ENCODE measurements at places on chromosomes 5 and 9. TPM values are rescaled to one million over a fixed set of nuclear protein-coding genes. Genes with fewer than 3 reads are reported as not detected.

The SLC34A3 gene
- total RNA-seq, result not detected

DNA sequence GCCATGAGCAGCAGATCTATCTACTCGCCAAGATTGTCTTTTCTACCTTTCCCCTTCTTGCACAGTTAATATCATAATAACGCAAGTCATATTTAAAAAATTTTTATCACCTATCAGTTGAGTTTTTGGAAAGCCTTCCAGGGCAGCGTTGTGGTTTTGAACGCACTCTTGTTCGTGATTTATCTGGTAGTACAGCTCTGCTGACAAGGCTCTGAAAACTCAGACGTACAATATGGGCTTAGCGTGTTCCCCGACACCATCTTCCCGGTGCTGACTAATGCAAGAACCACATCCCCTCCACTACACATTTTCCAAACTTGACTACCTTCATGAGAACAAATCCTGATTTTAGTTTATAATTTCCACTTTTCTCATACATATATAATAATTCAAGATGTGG, 1.6 kb upstream of the NFIL3 start:
- no peak for DNase-seq

DNA sequence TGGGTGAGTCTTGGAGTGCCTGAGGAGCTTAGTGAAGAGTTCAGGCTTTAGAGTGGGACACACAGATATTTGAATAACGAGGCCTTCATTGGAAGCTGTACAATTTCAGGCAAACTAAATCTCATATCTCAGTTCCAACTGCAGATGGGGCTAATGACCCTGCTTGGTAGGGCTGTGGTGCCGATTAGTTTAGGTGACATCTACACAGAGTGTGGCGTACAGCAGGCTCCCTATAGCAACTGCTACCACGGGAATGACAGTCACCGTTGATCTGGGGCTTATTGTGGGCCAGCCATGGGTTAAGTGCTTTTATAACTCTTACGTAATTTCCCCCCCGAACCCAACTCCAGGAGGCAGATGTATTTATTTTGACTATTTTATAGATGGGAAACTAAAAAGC, 70.8 kb downstream of the FAT2 start:
- no peak for DNase-seq

DNA sequence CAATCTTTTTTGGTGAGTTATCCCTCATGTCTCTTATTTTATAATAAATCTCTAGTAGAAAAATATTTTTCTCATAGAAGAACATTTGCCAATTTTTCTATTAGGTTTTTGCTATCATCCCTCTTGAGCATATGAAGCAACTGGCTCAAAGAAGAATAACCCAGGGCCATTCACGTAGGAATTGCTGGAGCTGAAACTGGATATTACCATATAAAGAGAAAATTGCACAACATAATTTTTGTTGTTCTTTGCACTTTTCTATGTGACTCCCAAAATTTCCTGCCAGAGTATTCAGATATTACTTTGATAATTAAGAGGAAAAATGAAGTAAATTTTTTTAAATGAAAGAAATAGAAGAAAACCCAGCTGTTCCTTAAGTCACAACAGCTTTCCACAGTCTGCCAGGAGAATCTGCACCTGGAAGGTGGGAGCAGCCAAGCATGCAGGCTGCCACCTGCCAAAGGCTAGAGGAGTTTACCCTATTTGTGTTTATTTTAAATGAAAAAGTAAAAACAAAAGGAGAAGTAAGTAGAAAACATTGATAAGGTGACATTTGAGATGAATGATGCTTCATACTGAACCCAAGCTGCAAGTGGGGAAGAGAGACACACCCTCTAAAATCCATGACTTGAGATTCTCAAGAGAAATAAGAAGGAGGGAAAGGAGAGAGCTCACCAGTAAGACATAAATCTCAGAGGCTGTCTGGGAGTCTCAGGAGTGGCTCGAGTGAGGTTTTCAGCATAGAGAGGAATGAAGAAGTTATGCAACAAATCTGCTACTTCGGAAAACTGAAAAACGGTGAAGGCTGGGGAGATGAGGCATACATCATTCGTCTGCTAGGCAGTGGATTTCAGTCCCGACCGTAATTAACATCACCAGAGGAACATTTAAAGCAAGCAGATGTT, 31.5 kb upstream of the FREM1 start:
- DNase-seq, result no peak

- DNase-seq, result peak; percentile 41
Measured at GRCh38 chr5:1011741-1012312, 3.2 kb downstream of the NKD2 start.

- no peak for DNase-seq
Measured at GRCh38 chr5:137611011-137611580, 112.0 kb upstream of the SPOCK1 start.

GRCh38 chr9:23771746-23772384, 54.2 kb downstream of the ELAVL2 start:
- no peak for DNase-seq

The SPATA6L gene
- 16.3 TPM for total RNA-seq

- DNase-seq, result no peak
Measured at GRCh38 chr5:82338771-82339373, 60.7 kb upstream of the RPS23 start.

GRCh38 chr5:105953616-105954015, 1717.1 kb downstream of the EFNA5 start:
- DNase-seq, result no peak

DNA sequence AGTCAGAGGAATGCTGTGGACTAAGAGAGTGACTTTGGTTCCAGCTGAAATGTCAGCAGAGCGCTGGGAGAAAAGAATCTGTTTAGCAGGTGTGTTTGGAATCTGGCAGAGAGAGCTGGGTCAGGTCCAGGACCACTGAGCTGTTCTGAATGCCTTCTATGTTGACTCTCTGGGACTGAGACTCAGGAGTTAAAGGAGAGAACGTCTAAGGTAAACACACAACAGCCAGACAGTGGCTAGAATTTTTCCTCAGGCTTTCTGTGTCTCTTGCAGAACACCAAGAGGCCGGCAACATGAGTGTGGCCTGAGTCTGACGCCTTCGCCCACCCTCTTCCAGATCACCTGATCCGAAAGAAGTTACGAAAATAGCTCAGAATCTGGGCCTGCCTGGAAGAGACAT, 107.2 kb upstream of the ZNF462 start:
- no peak for DNase-seq

DNA sequence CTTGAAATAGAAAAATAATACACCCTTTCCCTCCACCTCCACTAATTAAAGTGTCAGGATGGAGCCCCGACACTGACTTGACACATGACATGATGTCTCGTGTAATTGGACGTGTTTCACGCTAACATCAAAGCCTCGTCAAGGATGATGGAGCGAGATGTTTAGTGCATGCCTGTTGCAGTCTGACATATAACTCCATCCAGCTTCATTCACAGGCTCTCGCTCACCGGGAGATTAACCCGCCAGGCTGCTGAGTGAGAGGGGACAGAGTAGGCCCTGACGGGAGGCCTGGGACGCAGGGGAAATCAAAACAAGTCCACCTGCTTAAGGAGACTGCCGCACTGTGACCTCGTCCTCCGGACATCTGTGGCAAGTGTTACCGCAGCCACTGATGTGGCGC, 263.5 kb downstream of the SLIT3 start:
- no peak for DNase-seq

The GPRIN1 gene
- total RNA-seq, result 1.4 TPM

The IL4 gene
- total RNA-seq, result not detected

- DNase-seq, result no peak
Measured at GRCh38 chr5:44178414-44178813, 210.8 kb downstream of the FGF10 start.

DNA sequence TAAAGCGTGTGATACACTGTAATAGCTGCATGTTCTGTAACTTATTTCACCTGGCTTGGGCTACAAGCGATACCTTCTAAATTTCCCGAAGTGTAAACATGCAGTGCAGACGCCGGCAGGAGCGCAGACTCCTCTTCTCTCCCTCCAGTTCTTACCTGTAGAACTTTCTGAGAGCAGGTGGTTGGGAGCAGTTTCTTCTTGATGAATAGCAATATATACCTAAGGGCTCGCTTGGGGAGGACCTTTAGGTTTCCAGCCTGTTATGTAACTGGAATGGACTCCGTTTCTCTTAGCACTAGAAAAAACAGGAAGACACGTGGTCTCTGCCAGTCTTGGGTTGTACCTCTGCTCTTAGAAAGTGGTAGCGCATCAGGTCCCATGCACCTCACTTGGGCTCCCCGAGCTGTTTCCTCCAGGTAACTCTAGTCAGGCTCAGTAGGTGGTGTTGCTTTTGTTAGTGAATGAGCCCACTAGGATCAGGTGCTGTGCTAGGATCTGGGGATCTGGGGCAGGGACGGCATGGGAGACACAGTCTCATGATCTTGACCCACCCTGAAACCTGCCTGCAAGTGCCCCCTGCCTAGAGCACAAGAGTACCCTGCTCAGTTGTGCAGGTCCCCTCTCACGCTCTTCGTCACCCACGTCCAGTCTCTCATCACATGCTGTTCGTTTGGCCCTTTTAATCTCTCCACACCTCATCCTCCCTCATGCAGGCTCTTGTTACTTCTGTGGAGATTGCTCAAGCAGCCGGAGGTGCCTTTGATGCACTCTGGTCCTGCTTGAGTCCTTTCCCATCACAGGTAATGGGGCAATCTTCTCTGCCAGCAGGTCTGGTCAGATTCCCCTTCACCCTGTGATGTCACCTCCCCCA, 2.8 kb downstream of the TENT4A start:
- DNase-seq, result no peak

GRCh38 chr5:124546643-124547042, 199.8 kb downstream of the ZNF608 start:
- no peak for DNase-seq

GRCh38 chr9:659286-659685, 182.2 kb upstream of the DMRT1 start:
- no peak for DNase-seq

The KCNV2 gene
- not detected for total RNA-seq

GRCh38 chr5:80754900-80755299, 100.1 kb upstream of the DHFR start:
- no peak for DNase-seq

GRCh38 chr5:43227655-43228054, 35.6 kb downstream of the NIM1K start:
- no peak for DNase-seq

The OTP gene
- not detected for total RNA-seq

DNA sequence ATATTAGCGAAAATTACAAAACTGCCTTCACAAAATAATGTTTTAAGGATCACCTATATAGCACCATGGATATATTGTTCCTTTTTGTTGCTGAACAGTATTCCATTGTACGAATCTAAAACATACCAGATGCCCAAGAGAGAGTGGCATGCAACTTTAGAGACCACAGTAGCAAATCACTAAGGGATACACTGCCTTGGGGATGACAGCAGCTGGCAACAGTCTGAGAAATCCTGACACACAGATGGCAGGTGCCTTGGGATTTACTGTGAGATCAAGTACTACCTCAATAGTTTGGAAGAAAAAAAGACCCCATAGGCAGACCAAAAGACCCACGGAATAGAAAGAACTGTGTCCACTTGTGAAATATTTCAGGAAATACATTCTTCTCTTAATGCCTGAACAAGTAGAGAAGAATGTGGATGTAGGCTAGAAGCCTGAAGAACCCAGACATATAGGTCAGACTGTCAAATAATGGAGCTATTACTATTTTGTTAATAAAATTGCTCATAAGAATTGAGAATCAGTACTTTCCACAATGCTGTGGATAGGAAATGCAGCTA, 53.4 kb downstream of the PLPP1 start:
- no peak for DNase-seq

The ERGIC1 gene
- total RNA-seq, result 177 TPM

- DNase-seq, result no peak
Measured at GRCh38 chr5:6436715-6437331, 11.8 kb upstream of the UBE2QL1 start.

The PAPPA gene
- total RNA-seq, result 2.2 TPM

DNA sequence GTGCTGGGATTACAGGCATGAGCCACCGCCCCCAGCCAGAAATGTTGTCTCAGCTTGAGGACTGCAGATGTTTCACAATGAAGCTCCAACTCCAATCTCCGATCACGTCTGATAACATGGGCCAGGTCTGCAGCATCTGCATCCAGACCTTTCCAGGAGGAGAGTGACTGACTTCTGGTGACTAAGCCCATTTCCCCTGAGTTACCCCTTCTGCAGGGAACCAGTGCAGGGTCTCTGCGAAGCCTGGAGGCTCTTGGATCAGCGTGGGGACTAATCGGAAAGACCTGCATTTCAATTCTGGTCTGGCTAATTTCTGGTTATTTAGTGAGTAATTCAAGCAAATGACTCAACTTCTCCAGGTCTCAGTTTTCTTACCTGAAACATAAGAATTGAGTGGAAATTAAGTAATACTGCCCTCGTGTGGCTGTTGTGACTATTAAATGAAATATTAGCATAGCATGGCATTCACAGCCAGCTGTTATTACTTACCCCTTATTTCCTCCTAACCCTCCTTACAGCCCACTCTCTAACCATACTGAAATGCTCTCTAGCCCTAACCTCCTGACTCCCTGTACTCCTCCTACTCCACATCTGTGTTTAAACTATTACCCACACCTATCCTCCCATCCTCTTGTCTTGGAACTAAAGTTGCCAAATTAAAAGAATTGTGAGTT, 2.2 kb upstream of the GNPDA1 start:
- no peak for DNase-seq

- DNase-seq, result no peak
Measured at GRCh38 chr9:92187989-92188714, 72.9 kb upstream of the SPTLC1 start.

The PCDHB9 gene
- 3.0 TPM for total RNA-seq

- DNase-seq, result no peak
Measured at GRCh38 chr5:6545770-6546690, 86.8 kb downstream of the NSUN2 start.

- DNase-seq, result no peak
Measured at GRCh38 chr9:126341902-126342301, 15.3 kb downstream of the MVB12B start.

The SURF2 gene
- total RNA-seq, result 15.2 TPM

- DNase-seq, result no peak
Measured at GRCh38 chr9:97504381-97505216, 3.1 kb downstream of the TMOD1 start.

DNA sequence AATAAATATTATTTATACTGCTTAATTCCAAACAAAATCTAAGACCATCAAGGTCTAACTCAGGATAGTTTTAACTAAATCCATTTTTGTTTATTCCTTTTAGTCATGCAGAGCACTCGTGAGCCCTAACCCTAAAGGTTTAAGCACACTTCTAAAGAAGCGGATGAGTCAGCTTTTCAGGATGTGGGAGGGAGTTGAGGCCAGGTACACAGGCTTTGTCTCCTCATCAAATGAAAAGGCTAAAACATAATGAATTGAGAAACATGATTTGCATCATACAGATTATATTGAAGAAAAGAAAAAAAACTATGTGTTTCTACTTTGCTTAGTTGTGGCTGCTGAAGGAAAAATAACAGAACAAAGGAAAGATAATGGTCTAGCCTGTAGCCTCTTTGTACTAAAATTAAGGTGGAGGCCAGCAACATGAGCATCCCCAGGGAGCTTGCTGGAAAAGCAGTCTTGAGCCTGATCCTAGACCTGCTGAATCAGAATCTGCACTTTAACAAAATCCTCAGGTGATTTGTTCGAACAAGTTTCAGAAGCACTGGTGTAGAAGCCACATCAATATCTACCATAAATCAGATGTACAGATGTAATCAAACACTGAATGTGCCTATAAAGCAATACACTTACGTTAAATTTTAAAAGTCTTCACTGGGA, 21.1 kb upstream of the ISCA1 start:
- no peak for DNase-seq

Measured in lower lobe of right lung (tissue), 2 donors.